H1 (cell line): ENCODE measurements at places on chromosomes 1 and 21.

DNA sequence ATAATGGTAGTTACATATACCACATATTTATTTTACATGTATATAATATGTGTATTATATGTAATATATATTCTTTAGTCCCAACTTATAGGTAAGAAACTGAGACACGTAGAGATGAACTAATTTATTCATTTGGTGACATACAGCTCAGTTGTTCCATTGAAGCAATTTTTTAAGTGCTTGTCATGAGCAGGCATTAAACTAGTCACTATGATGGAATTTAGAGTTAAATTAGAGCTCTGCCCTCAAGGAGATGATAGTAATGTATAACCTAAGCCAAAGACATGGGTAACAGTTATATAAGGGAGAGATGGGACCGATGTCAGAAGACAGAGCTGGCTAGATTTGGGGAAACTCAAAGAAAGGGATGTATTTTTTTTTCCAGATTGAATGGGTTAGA, 83.0 kb downstream of the ST6GALNAC5 start:
- no peaks in the 10 kb centered on the region for H3K36me3 ChIP-seq
- DNase-seq = no peak
- H3K27ac ChIP-seq = no peak overlapping the region
- no peaks in the 10 kb centered on the region for H3K4me1 ChIP-seq
- no peak overlapping the region for H3K4me3 ChIP-seq

DNA sequence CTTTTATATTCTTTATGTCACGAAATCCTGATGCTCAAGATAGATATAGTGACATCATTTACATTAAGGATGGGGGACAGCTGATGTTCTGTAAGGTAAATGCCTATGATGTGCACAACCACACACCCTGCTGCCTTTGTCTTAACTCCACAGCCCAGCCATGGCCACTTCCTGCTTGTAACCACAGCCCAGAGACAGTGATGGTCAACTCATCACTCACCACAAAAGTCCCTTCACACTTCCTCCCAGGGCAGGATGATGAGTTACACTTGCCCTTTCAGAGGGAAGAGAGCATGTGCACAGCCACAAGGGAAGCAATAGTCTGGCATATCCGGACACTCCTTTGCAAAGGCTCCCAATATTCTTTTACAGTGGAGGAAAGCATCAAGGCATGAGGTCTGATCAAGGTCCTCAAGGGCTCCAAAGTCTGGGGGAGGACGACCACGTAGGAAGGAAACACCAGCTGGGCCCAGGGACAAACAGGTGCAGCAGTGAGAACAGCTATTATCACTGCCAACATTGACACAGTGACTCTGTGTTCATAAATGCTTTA, 53.8 kb downstream of the PLPP3 start:
- peaks cover 31% of the 10 kb centered on the region for H3K36me3 ChIP-seq
- H3K27me3 ChIP-seq = no peaks in the 10 kb centered on the region
- no peak overlapping the region for H3K27ac ChIP-seq
- no peaks in the 10 kb centered on the region; the same call in none of the 2 replicates for H3K4me1 ChIP-seq

GRCh38 chr1:28058971-28059878, 29.2 kb downstream of the EYA3 start:
- no peaks in the 10 kb centered on the region for H3K27me3 ChIP-seq
- no peaks in the 10 kb centered on the region for H3K4me1 ChIP-seq
- H3K36me3 ChIP-seq = no peaks in the 10 kb centered on the region; the same call in 1 of the 2 replicates
- DNase-seq = no peak
- no peak overlapping the region for H3K27ac ChIP-seq
- H3K4me3 ChIP-seq = no peak overlapping the region

GRCh38 chr1:65264197-65264929, 45.0 kb upstream of the DNAJC6 start:
- DNase-seq = peak; percentile 81
- H3K4me1 ChIP-seq = peaks cover 3% of the 10 kb centered on the region
- peak overlapping the region; percentile 49; the same call in 1 of the 2 replicates for H3K4me3 ChIP-seq
- no peaks in the 10 kb centered on the region for H3K36me3 ChIP-seq
- no peaks in the 10 kb centered on the region; the same call in 1 of the 2 replicates for H3K27me3 ChIP-seq

- H3K27me3 ChIP-seq = no peaks in the 10 kb centered on the region
- no peak for DNase-seq
- H3K27ac ChIP-seq = no peak overlapping the region
- no peaks in the 10 kb centered on the region for H3K4me1 ChIP-seq
- no peak overlapping the region for H3K4me3 ChIP-seq
These were observed 203.2 kb upstream of the LYPLAL1 start for GRCh38 chr1:218970397-218970990.

- H3K4me3 ChIP-seq = no peak overlapping the region
- no peak overlapping the region for H3K27ac ChIP-seq
- no peaks in the 10 kb centered on the region for H3K27me3 ChIP-seq
- H3K36me3 ChIP-seq = no peaks in the 10 kb centered on the region
- H3K4me1 ChIP-seq = no peaks in the 10 kb centered on the region
These were observed 299.6 kb downstream of the USH2A start for GRCh38 chr1:216123446-216124191.

GRCh38 chr1:27011976-27012563, 580 bp downstream of the TENT5B start:
- no peaks in the 10 kb centered on the region for H3K27me3 ChIP-seq
- H3K27ac ChIP-seq = peak overlapping the region; percentile 64; the same call in 1 of the 2 replicates
- H3K36me3 ChIP-seq = peaks cover 2% of the 10 kb centered on the region; the same call in 1 of the 2 replicates
- DNase-seq = peak; percentile 45
- peak overlapping the region; percentile 90 for H3K4me3 ChIP-seq
- H3K4me1 ChIP-seq = peaks cover 26% of the 10 kb centered on the region

DNA sequence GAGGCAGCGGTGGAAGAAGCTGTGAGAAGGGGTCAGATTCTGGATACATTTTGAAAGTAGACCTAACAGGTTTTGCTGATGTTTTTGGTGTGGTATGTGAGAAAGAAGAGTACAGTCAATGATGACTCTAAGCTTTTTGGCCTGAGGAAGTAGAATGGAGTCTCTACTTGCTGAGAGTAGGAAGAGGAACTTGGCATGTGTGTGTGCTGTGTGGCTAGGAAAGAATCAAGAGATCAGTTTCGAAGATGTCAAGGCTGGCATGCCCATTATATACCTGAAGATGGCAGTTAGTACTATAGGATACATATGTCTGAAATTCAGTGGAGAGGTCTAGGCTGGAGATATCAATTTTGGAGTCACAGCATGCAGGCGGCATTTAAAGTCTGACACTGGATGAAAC, 64.4 kb downstream of the MAB21L3 start:
- no peaks in the 10 kb centered on the region for H3K27me3 ChIP-seq
- H3K4me3 ChIP-seq = no peak overlapping the region
- H3K4me1 ChIP-seq = no peaks in the 10 kb centered on the region
- DNase-seq = no peak
- no peaks in the 10 kb centered on the region for H3K36me3 ChIP-seq

DNA sequence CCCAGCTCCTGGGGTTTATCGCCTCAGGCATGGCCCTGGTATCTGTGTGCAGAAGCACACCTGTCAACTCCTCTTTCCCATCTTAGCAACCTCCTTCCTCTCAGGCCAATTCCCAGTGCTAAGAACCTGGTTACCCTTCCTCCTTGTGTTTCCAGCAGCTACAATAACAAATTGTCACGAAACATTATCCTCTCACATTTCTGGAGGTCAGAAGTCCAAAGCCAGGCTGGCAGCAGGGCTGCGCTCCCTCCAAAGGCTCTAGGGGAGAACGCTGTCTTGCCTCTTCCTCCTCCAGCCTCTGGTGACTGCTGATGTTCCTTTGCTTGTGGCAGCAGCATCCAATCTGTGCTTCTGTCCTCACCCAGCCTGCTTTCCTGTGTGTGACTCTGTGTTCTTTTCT, 10.7 kb upstream of the MRPS14 start:
- no peaks in the 10 kb centered on the region for H3K27me3 ChIP-seq
- peaks cover 4% of the 10 kb centered on the region; the same call in 1 of the 2 replicates for H3K4me1 ChIP-seq
- no peak overlapping the region for H3K4me3 ChIP-seq
- no peak overlapping the region for H3K27ac ChIP-seq
- no peak for DNase-seq
- H3K36me3 ChIP-seq = no peaks in the 10 kb centered on the region

DNA sequence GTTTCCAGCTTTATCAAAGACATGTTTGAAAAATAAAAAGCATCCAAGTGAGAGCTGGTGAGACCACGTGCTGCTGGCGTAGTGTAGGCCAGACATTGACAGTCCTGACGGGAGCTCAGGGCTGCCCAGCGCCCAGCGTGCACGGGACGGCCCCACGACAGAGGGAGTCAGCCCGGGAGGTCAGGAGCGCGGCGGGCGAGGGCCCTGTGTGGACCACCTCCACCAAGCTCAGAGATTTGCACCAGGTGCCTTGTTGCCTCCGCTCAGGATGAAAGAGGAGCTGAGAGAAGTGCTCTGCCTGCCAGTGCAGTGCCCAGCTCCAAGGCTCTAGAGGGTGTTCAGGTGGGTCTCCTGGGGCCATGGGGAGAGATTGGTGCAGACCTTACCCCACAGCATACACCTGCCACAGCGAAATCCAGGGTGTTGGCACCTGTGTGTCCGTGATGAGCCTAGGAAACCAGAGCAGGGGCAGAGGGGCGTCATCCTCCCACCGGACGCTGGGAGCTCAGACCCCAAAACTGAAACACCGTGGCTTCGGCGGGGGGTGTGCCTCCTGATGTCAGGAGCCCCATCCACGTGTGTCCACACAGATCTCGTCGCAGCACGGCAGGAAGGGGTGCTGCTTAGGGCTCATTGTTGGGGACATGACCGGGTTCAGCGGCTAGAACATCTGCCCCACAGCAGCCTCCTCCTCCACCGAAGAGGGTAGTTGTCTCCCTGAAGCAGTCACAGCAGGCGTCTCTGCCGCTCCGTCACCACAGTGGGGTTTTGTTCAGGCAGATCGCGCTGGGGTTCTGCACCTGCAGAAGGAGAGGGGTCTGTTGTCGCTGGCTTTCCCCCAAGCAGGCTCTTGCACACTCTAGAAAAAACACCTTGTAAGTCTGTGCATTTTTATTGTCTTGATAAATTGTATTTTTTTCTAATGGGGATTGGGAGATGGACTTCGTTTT, 64.2 kb downstream of the POFUT2 start:
- DNase-seq = no peak
- no peak overlapping the region for H3K27ac ChIP-seq
- no peaks in the 10 kb centered on the region for H3K36me3 ChIP-seq
- no peaks in the 10 kb centered on the region for H3K4me1 ChIP-seq

GRCh38 chr1:54156201-54156600, 3.4 kb upstream of the CDCP2 start:
- DNase-seq = no peak
- H3K4me1 ChIP-seq = no peaks in the 10 kb centered on the region; the same call in 1 of the 2 replicates
- H3K36me3 ChIP-seq = no peaks in the 10 kb centered on the region
- H3K27ac ChIP-seq = no peak overlapping the region
- H3K27me3 ChIP-seq = no peaks in the 10 kb centered on the region
- no peak overlapping the region for H3K4me3 ChIP-seq

DNA sequence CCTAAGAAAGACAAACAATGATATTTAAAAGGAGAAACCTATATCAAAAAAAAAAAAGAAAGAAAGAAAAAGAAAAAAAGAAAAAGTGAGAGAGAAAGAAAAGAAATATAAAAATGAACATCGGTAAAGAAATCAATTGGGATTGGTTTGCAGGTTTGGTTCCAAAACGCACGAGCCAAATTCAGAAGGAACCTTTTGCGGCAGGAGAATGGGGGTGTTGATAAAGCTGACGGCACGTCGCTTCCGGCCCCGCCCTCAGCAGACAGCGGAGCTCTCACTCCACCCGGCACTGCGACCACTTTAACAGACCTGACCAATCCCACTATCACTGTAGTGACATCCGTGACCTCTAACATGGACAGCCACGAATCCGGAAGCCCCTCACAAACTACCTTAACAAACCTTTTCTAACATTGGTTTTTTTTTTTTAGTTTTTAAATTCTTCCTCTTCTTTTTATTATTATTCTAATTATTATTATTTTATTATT, 11.7 kb downstream of the LHX9 start:
- no peak for DNase-seq
- no peaks in the 10 kb centered on the region for H3K4me1 ChIP-seq
- H3K36me3 ChIP-seq = no peaks in the 10 kb centered on the region

DNA sequence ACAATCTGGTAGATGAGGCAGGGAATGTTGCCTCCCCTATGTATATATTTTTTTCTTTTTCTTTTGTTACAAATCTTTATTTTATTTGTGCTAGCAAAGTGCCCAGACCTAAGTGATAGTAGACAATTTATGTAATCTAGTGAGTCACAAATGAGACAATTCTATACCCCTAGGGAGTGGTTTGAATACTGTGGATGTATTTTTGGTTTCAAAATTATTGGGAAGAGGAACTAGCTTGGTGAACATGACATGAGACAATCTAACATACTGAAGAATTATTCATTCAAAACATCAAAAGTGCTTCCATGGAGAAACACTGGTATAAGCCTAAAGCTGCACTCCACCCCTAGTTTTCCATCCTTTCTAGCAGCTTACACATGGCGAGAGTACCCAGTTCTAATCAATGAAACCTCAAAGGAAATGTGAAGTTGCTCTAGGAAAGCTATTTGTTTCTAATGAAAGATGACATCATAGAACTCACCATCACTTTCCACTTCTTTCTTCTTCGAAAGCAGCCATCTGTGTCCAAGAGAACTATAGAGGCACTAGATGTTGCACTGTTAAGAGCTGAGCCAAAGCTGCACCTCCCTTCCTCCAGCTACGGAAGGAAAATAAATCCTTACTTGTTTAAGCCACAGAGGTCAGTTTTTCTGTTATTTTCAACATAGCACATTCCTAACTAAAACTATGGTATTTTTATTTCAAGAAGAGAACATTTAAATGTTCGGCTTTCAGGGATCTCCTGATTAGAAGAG, 764.6 kb downstream of the LTN1 start:
- no peak for DNase-seq
- no peaks in the 10 kb centered on the region for H3K36me3 ChIP-seq
- no peaks in the 10 kb centered on the region for H3K4me1 ChIP-seq
- no peaks in the 10 kb centered on the region for H3K27me3 ChIP-seq

GRCh38 chr21:25560271-25560685, 47.0 kb downstream of the MRPL39 start:
- no peak overlapping the region for H3K4me3 ChIP-seq
- no peak overlapping the region for H3K27ac ChIP-seq
- no peaks in the 10 kb centered on the region; the same call in 1 of the 2 replicates for H3K4me1 ChIP-seq
- H3K27me3 ChIP-seq = peaks cover 5% of the 10 kb centered on the region
- DNase-seq = no peak

GRCh38 chr1:119449971-119450370, 35.0 kb downstream of the HSD3B2 start:
- peak; percentile 71 for DNase-seq
- H3K4me1 ChIP-seq = no peaks in the 10 kb centered on the region; the same call in 1 of the 2 replicates
- no peak overlapping the region for H3K4me3 ChIP-seq
- H3K27me3 ChIP-seq = no peaks in the 10 kb centered on the region
- H3K36me3 ChIP-seq = no peaks in the 10 kb centered on the region
- H3K27ac ChIP-seq = no peak overlapping the region

DNA sequence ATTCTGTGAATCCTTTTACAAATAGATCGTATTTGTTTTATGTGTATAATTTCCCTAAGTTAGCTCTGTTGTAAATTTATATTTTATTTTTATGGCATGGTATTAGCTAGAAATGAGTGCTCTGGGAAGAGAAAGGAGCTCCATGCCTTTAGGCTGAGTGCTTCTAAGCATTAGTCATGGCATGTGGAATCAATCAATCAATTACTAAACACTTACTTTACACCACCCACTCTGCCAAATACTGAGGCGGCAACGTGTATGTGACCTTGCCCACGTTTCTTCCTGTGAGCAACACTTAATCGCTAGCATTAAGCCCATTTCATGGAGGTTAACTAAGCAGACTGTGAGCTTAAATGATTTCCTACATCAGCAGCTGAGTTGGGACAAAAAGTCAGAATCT, 7.2 kb upstream of the BECN2 start:
- H3K4me1 ChIP-seq = no peaks in the 10 kb centered on the region
- no peak overlapping the region for H3K27ac ChIP-seq
- no peaks in the 10 kb centered on the region for H3K36me3 ChIP-seq
